ENCODE measurements at places on chromosomes 1 and 21.

DNA sequence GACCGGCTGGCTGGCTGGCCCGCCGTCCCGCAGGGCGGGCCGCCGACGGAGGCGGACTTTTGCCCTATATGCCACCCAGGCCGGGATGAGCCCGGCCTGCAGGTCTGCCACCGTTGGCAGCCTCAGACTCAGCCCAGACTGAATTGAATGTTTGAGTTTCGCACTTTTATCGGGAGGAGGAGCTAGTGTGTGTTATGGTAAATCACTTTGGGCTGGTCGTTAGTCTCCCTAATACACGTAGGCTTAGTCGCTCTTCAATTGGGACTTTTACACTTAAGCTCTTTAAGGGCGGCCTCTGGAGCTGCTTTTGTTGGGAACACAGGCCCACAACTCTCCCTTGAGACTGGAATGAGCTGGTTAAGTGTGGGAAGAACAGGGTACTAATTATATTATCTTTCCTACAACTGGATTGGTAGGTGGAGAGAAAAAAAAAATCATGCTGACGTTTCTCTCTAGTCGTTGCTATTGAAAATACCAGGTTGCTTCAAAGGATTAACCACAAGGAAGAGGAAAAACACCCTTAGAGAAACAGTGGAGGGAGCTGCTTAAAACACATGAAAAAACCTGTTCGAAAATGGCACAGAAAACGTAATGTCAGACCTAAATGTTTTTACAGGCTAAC is 1.4 kb upstream of the IRF2BP2 start:
- peak; percentile 94 for DNase-seq

DNA sequence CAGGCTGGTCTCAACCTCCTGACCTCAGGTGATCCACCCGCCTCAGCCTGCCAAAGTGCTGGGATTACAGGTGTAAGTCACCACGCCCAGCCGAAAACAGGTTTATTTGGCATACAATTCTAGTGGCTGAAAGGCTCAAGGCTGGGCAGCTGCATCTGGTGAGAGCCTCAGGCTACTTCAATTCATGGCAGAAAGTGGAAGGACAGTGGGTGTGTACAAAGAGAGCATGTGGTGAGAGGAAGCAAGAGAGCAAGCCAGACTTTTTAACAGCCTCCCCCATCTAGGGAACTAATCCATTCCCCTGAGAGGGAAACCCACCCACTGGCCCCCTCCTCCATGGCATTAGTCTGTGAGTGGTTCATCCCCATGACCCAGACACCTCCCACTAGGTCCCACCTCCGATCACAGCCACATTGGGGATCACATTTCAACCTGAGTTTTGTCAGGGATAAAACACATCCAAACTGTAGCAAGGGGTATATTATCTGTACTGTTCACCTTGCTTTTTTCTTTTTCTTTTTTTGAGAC is 9.5 kb downstream of the BMP8A start:
- DNase-seq = no peak

GRCh38 chr1:49102752-49103151 is 326.1 kb upstream of the BEND5 start:
- DNase-seq = no peak

DNA sequence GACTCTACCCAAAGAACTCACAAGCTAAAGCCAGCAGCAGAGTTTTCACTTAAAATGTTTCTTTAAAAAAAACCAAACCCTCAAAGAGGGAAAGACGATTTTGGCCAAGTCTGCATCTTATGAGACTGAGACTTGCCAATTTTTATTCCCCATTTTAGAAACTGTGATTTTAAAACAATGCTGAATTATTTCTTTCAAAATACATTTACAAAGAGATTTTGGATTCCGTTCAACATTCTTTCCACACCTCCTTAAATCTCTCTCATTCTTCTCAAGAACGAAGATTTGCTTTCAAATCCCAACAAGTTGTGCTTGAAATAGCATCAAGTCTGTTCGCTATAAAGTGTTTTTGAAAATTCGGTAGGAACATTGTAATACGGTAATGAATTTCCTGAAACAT is 133.9 kb upstream of the VANGL1 start:
- DNase-seq = no peak

DNA sequence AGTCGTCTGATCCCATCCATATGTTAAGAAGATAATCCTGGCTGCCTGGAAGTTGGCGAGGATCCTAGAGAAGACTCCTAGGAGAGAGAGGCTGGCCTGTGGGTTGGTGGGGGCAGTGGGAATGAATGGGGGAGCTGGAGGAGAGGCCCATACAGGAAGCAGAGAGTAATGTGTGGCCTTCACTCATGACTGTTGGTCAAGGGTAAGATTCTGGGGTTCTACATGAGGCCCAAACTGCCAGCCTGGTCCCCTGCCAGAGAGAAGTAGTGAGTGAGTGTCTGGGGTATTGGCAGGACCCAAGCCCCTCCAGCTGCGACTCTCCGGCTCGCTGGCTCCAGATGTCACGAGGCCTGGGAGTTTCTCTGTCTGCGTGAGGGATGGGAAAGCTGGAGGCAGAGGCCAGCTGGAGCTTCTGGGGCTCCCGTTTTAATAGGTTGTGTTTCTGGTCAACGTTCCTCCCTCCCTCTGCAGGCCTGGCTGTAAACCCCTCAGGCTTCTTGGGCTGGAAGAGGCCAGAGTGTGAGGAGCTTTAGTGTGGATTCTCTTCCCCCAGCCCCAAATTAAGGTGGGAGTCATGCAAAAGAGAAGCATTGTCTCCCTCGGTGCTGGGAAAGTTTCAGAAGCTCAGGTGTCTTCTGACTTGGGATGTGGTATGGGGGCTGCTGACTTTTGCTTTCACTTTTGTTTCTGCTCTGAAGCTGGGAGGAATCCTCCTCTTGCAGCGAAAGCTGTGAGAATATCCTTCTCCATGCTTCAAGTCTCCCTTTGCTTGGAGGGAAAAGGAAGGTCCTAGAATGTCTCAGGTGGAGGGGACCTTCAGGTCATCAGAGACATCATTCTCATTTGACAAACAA is 2.6 kb downstream of the TMEM51 start:
- no peak for DNase-seq

GRCh38 chr1:160797861-160798273 is 1.9 kb downstream of the LY9 start:
- no peak for DNase-seq

DNA sequence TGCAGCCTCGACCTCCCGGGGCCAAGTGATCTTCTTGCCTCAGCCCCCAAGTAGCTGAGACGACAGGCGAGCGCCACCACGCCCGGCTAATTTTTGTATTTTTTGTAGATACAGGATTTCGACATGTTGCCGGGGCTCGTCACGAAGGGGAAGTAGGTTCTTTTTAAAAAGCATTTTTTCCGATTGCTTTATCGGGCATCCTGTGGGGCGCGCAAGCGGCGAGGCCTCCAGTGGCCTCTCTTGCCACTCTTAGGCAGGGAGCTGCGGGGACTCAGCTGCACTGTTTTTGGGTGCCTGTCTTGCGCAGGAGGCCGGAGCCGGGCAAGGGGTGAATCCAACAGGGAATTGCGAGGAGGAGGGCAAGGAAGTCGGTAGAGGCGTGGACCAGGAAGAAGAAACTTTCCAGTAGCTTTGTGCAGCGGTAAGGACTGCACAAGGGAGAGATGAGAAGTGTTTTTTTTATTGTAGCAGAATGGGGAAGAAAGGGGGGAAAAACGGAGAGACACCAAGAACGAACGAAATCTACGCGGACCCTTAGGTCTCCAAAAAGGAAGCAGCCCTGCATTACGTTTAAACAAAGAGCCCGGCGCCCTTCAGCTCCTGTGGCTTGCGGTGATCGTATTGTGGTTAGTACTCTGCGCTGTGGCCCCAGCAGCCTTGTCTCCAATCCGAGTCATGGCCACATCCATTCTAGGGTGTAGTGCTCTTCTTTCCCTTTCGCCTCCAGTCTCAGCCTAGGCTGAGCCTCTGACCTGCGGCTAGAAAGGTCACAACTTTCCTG is 164.8 kb downstream of the PPIAL4G start:
- peak; percentile 61 for DNase-seq

GRCh38 chr1:87959236-87959635 is 630.6 kb downstream of the LMO4 start:
- no peak for DNase-seq

Data from hematopoietic multipotent progenitor cell treated with erythropoietin and hydrocortisone succinate and interleukin-3 and kit ligand, for 8 days (in vitro differentiated cells).